ENCODE measurements at places on chromosomes 16 and 17. TPM values are rescaled to one million over a fixed set of nuclear protein-coding genes. Genes with fewer than 3 reads are reported as not detected.

DNA sequence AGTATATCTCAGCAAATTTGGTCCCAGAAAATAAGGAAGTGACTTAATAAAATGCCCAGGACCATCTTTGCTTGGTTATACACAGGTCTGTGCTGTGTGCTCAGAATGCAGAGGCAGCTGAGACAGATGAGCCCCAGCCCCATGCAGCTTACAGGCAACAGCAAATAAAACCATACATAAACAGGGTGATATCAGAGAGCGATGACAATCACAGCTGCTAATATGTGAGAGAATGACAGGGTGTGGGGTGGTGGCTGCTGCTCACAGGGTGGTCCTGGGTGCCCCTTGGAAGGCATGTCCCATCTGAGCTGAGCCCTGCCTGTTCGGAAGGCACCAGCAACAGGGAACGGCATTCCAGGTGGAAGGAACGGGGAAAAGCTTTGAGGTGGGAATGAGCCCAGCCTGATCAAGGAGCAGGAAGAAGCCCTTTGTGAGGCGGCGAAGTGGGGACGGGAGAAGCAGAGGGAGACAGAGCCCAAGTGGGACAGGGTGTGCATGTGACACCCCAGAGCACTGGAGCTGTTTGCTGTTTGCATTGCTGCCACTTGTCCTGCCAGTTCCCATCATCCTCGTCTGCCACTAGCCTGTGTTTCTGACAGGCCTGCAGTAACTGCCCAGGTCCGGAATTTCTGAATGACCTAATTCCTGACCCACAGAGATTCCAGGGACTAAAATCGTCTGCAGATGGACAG is 150.5 kb downstream of the KATNIP start:
- no peak for DNase-seq
- H3K36me3 ChIP-seq: peaks cover 13% of the 10 kb centered on the region
- no peaks in the 10 kb centered on the region for H3K4me1 ChIP-seq
- H3K27me3 ChIP-seq: no peaks in the 10 kb centered on the region
- H3K4me3 ChIP-seq: no peak overlapping the region

DNA sequence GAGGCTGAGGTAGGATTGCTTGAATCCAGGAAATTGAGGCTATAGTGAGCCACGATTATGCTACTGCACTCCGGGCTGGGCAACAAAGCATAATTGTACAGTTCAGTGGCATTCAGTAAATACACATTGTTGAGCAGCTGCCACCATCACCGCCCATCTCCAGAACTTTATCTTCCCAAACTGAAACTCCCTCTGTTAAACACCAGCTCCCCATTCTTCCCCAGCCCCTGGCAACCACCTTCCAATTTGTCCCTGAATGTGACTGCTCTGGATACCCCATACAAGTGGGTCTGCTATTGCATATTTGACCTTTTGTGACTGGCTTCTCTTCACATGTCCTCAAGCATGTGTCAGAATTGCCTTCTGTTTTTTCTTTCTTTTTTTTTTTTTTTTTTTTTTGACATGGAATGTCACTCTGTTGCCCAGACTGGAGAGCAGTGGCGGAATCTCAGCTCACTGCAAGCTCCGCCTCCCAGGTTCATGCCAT is 2.9 kb downstream of the RPL38 start:
- DNase-seq: no peak
- H3K27ac ChIP-seq: no peak overlapping the region
- H3K4me1 ChIP-seq: peaks cover 45% of the 10 kb centered on the region
- H3K36me3 ChIP-seq: peaks cover 42% of the 10 kb centered on the region
- no peaks in the 10 kb centered on the region for H3K27me3 ChIP-seq

DNA sequence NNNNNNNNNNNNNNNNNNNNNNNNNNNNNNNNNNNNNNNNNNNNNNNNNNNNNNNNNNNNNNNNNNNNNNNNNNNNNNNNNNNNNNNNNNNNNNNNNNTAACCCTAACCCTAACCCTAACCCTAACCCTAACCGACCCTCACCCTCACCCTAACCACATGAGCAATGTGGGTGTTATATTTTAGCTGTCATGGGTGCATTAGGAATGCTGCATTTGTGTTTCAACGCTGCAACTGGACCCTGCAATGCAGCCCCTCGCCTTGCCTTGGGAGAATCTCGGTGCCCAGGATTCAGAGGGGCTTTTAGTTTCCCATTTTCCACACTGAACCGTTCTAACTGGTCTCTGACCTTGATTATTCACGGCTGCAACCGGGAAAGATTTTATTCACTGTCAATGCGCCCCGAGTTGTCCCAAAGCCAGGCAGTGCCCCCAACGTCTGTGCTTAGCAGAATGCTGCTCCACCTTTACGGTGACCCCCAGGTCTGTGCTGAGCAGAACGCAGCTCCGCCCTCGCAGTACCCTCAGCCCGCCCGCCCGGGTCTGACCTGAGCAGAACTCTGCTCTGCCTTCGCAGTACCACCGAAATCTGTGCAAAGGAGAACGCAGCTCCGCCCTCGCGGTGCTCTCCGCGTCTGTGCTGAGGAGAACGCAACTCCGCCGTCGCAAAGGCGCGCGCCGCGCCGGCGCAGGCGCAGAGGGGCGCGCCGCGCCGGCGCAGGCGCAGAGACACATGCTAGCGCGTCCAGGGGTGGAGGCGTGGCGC is 43.3 kb downstream of the POLR3K start:
- DNase-seq: peak; percentile 22
- H3K27me3 ChIP-seq: no peaks in the 10 kb centered on the region
- H3K36me3 ChIP-seq: no peaks in the 10 kb centered on the region
- no peaks in the 10 kb centered on the region for H3K4me1 ChIP-seq
- no peak overlapping the region for H3K27ac ChIP-seq

The ARL5C gene
- 0.33 TPM for total RNA-seq

The HOXB1 gene
- not detected for total RNA-seq

- DNase-seq: no peak
- H3K4me3 ChIP-seq: no peak overlapping the region
- peaks cover 13% of the 10 kb centered on the region for H3K4me1 ChIP-seq
- no peaks in the 10 kb centered on the region for H3K27me3 ChIP-seq
These were observed 4.9 kb downstream of the FASN start for GRCh38 chr17:82092995-82093751.

- H3K4me3 ChIP-seq: no peak overlapping the region
- H3K36me3 ChIP-seq: no peaks in the 10 kb centered on the region
- H3K27me3 ChIP-seq: no peaks in the 10 kb centered on the region
- no peak for DNase-seq
- H3K4me1 ChIP-seq: no peaks in the 10 kb centered on the region
- no peak overlapping the region for H3K27ac ChIP-seq
These were observed 52.1 kb upstream of the PVALEF start for GRCh38 chr17:81113158-81113724.

DNA sequence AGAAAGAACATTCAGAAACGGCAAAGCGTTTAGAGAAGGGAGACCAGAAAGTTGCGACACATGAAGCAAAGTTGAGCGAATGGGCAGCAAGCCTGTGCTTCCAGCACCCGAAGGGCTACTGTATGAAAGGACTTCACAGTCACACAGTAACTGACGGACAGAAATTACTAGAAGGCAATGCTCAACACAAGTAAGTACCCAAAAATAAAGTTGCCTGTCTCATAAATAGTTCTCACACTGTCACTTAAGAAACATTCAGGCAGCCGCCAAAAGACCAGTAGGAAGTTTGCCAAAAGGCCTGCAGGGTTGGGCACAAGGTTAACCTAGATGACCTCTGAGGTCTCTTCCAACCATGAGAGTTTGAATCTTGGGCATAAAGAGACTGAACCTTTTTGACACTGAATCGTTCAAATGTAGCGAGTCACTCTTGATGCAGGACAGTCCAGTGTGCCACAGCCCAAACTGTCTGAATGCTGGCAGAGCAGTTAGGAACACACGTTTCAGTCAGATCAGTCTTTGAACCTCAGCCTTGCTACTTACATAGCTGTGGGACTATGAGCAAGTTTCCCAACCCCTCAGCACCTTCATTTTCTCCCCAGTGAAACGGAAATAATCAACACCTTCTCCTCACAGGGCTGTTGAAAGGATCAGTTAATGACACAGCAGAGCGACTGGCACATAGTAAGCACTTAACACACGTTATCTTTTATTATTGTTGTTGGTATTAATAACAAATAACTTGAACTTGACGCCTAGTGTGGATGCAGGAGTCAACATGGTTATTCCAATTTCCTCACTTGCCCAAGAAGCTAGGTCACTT is 10.4 kb downstream of the NCBP3 start:
- no peaks in the 10 kb centered on the region for H3K4me1 ChIP-seq
- DNase-seq: no peak
- no peak overlapping the region for H3K4me3 ChIP-seq
- H3K27ac ChIP-seq: no peak overlapping the region
- peaks cover 31% of the 10 kb centered on the region for H3K36me3 ChIP-seq
- no peaks in the 10 kb centered on the region for H3K27me3 ChIP-seq

DNA sequence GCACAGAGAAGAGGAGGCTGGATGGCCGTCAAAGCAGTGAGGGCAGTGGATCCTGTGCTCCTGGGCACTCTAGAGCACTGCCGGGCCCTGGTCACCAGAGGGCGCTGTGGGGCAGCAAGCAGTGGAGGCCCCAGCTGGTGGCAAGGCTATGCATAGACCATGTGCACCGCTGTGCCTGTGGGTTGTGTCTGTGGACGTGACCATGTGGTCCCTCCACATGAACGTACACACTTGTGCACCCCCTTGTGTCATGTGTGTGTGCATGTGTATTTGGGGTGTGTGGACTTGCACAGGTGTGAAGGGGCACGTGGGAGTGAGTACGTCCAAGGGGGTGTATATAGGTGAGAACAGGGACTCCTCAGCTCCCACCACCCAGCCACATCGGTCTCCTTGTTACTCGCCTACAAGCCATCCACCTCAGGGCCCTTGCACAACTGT is 4.4 kb upstream of the MAP2K3 start:
- peaks cover 48% of the 10 kb centered on the region for H3K4me1 ChIP-seq
- no peak overlapping the region for H3K27ac ChIP-seq
- peak; percentile 92 for DNase-seq
- no peaks in the 10 kb centered on the region for H3K27me3 ChIP-seq
- no peaks in the 10 kb centered on the region for H3K36me3 ChIP-seq

DNA sequence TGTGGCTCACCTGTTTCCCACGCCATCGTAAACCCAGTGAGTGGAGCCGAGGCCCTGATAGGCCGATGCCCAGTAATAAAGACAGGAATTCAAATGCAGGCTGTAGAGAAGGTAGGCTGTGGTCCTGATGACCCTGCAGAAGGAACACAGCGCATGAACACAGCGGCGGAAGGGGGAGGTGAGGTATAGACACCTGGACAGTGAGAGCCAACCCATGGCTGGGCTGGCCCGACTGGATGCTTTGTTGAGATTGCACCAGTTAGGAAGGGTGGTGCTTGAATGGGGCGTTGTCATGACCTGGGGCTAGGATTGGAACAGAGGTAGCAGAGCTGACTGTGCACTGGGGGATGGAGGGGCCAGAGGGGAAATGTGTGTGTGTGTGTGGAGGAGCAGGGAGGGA is 59.2 kb downstream of the CNGB1 start:
- DNase-seq: no peak
- no peak overlapping the region for H3K4me3 ChIP-seq
- no peaks in the 10 kb centered on the region for H3K27me3 ChIP-seq
- H3K36me3 ChIP-seq: no peaks in the 10 kb centered on the region
- H3K4me1 ChIP-seq: no peaks in the 10 kb centered on the region

GRCh38 chr17:29151567-29151966 is 28.6 kb downstream of the MYO18A start:
- no peak overlapping the region for H3K27ac ChIP-seq
- H3K4me3 ChIP-seq: no peak overlapping the region
- H3K4me1 ChIP-seq: peaks cover 35% of the 10 kb centered on the region
- H3K36me3 ChIP-seq: no peaks in the 10 kb centered on the region
- no peaks in the 10 kb centered on the region for H3K27me3 ChIP-seq
- DNase-seq: no peak

DNA sequence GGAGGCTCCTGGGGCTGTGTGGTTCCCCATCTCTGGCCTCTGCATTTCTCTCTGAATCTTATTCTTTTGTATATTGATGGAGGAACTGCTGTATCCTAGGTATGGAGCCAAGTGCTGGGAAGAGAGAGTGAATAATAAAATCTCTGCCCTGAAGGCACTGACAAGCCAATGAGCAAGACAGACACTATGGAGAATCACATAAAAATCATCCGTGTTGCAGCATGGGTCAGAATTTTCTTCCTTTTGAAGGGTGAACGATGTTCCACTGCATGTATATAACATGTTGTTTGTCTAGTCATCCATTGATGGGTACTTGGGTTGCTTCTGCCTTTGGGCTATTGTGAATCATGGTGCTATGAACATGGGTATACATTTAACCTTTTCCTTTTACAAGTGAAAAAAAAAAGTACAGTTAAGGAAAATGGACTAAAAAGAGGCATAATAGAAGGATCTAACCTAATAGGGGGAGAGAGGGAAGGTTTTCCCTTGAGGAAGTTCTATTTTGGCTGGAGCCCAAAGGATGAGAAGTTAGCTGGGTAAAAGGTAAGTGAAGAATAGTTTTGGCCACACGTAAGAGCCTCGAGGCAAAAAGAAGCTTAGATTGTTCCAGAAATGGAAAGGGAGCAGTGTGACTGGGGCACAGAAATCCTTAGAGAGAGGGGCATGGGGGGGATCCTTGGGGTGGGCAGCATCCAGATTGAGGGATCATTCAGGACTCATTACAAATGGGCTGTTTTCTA is 32.3 kb upstream of the GNA13 start:
- DNase-seq: no peak
- H3K4me1 ChIP-seq: no peaks in the 10 kb centered on the region
- H3K27ac ChIP-seq: no peak overlapping the region
- H3K4me3 ChIP-seq: no peak overlapping the region
- H3K36me3 ChIP-seq: no peaks in the 10 kb centered on the region

GRCh38 chr17:41301916-41302901 is at the start of gene KRTAP29-1:
Gene KRTAP29-1 (minus strand): TSS chr17:41302851. CDS start chr17:41302851, 0 bp downstream.
- no peaks in the 10 kb centered on the region for H3K36me3 ChIP-seq
- peaks cover 7% of the 10 kb centered on the region for H3K4me1 ChIP-seq
- H3K27ac ChIP-seq: no peak within 1 kb of the TSS
- H3K4me3 ChIP-seq: no peak within 1 kb of the TSS
- DNase-seq: no peak

The MAF gene
- total RNA-seq: 50.1 TPM

DNA sequence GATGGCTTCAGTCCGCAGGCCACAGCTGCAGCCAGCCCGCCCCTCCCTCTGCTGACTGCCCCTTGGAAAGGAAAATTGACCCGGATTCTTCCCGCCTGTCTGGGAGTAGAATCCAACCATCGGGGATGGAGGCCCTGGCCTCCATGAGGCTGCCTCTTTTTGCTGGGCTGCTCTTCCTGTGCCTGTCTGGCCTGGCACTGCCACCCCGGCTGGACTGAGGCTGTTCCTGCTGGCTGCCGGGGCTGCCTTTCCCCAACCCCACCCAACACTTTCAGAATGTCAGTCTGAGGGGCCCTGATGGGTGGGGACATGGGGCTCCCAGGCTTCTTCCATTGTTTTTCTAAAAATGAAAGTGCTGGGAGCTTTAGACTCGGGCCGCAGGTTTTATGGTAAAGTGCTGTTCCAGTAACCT is 7.3 kb downstream of the BAHCC1 start:
- DNase-seq: no peak
- no peaks in the 10 kb centered on the region for H3K36me3 ChIP-seq
- H3K4me1 ChIP-seq: peaks cover 28% of the 10 kb centered on the region

GRCh38 chr17:33435721-33436301 is 142.7 kb upstream of the ASIC2 start:
- no peak overlapping the region for H3K4me3 ChIP-seq
- no peaks in the 10 kb centered on the region for H3K36me3 ChIP-seq
- no peaks in the 10 kb centered on the region for H3K4me1 ChIP-seq
- H3K27ac ChIP-seq: no peak overlapping the region
- no peak for DNase-seq
- no peaks in the 10 kb centered on the region for H3K27me3 ChIP-seq

GRCh38 chr16:52265446-52265861 is 281.5 kb downstream of the TOX3 start:
- no peaks in the 10 kb centered on the region for H3K36me3 ChIP-seq
- H3K4me1 ChIP-seq: no peaks in the 10 kb centered on the region
- DNase-seq: no peak
- H3K27me3 ChIP-seq: no peaks in the 10 kb centered on the region
- H3K4me3 ChIP-seq: no peak overlapping the region

Measured in natural killer cell (primary cell).